ENCODE measurements at places on chromosomes 16 and 17. TPM values are rescaled to one million over a fixed set of nuclear protein-coding genes. Genes with fewer than 3 reads are reported as not detected.

GRCh38 chr17:53137869-53138268 is 684.9 kb upstream of the KIF2B start:
- no peak for DNase-seq

- DNase-seq = peak; percentile 81
Measured at GRCh38 chr17:8223356-8224126, 13.2 kb upstream of the AURKB start.

DNA sequence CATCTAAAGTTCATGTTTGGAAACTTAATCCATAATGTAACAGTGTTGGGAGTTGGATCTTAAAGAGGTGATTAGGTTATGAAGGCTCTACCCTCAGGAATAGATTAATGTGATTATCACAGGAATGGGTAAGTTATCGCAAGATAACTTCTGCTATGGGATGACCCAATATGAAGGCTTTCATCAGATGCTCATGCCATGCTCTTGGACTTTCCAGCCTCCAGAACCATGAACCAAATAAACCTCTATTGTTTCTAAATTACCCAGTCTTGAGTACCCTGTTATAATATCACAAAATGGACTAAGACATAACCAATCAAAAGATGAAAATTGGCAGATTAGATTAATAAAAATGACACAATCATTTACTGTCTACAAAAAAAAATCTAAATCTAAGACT is 906.9 kb upstream of the SOX9 start:
- no peak for DNase-seq

GRCh38 chr16:57564571-57565270 is 22.3 kb downstream of the ADGRG5 start:
- no peak for DNase-seq

GRCh38 chr16:11316331-11317015 is 28.8 kb upstream of the RMI2 start:
- DNase-seq = no peak

DNA sequence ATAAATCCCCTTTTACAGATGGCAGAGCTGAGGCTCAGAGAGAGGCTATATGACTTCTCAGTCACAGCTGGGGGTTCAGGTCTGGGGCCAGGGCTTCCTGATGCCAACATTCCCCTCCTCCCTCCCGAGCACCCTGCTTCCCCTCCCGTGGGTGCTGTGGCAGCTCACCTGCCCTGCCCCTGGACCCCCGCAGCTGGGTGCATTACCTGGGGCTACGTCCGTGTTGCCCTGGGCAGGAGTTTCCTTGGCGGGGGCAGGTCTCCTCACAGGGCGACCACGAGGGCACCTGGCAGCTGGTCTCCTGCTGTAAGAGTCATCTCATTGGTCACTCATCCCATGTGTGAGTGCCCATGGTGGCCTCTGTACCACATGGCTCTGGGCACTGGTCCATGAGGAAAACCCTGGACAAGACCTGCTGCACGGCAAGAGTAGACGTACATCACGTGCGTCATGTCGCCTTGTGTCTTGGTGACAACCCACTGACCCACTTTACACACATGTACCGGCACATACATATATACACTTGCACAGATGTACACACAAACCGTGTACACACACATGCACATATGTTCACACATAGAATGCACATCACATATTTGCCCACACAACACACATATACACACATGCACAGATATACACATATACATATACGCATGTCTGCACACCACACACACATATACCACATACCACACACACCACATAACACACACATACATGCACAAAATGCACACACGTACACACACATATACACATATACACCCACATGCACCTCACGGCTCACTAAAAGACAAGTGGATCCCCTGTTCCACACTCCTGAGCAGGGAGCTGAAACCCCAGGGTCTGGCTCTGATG is 134.0 kb downstream of the FOXL1 start:
- no peak for DNase-seq

DNA sequence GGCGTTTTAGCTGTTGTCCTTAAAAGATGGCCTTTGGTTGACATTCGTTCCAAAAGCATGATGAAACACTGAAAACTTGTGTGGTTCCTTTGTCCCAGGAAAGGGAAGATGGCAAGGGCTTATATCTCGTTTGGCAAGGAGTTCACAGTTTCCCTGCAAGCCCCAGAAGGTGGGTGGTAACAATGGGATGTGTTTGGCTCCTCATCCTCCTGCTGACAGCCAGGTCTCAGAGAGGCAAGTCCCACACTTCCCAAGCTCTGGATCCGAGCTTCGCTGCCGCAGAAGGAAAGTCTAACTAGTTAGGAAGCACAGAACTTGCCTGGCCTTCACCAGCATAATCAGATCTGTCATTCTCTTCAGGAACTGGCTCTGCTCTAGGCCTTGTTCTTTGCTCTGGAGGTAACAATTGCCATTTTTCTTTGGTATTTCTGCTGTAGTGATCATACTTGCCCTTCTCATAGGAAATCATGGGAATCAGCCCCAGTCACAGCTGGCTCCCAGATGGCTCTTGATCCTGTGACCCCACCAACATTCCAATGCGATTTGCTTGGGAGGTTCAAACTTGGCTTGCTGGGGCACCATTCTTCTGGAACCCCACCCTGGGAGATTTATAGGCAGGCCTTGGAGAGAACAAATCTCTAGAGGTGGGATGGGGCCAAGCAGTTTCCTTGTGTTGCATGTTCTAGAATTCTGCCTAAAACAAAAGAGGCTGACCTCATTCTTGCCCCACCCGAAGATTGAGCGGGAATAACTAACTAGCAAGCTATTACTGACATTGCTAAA is 17.9 kb downstream of the KPNA2 start:
- DNase-seq = no peak

DNA sequence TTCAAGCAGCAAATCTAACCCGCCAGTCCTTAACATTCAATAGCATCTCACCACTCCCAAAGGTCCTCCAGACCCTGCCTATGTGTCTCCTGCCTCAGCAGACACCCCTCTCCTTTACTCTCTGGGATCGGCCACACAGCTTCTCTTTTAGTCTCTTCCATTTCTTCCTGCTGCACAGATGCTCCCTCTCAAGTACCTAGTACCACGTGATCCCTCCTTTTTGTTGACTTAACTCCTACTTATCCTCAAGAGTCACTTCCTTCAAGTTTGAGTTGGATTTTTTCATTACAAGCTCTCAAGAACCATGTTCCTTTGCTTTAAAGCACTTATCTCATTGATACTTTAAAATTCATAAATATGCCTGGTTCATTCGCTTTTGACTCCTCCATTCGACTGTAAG is 24.9 kb downstream of the AMFR start:
- DNase-seq = no peak

DNA sequence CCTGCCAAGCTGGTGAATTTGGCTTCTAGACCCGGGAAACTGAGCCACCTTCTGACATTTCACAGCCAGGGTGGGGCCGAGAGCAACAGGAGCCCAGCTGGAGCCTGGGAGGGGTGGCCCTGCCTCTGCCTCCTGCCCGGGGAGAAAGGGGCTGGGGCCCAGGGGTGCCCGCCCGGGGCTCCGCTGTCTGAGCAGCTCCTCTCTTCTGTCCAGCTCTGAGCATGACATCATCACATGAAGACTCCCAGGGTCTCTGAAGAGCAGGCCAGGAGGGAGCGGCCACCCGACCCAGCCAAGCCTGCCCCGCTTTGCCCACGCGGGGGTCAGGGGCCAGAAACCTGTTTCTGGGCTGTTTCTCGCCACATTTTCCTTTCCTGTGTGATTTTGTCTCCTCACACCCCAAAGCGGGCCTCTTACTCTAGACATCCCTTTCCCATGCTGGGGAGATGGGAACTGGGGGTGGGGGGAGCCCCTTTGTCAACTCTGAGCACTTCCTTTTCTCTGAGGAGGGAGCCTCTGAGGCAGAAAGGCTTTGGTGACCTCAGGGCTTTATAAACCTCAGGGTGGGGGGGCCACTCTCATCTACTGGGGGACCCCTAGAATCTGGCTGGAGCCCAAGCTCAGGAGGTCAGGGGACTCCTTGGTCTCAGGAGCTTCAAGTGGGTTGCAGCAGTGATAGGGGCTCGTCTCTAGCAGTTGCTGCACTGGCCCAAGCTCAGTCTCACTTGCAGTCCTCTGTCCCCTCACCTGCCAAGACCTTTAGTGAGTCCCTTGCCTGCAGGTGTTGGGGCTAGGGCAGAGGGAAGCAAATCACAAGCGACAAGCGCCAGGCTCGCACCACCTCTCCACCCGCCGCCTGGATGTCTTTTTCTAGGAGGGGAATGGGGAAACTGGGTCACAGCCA is 7.6 kb downstream of the UBALD2 start:
- peak; percentile 68 for DNase-seq

DNA sequence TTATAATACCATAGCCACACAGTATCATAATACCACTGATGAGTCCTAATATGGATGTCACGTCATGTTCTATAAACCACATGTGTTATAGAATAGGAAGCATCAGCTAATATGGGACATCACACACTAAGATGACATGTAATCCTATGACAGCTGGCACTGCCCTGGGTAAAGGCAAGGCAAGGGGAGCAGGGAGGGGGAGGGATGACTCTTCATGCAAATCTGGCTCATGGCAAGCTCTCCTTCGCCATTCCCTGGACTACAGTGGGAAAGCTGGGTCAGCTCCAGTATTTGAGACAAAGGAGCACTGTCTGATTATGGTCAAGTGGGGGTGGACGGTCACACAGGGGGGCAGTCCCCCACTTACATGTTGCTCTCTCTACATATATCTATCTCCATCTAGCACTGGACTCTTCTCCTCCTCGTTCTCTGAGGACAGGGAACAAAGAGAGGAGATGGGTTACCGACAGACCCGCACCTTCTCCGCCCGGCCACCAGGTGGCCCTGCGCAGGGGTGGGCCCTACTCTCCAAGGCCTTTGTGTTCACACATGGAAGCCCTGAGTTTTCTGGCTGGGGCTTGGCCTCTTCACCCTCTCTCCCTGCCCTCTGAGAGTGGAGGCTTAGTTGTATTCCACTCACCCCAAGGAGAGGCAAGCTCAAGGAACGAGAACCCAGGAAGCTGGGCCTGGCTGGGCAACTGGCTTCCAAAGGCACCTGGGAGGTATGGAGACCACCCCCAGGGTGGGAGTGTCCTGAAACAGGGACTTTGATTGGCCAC is 23.4 kb upstream of the MPO start:
- peak; percentile 76 for DNase-seq

DNA sequence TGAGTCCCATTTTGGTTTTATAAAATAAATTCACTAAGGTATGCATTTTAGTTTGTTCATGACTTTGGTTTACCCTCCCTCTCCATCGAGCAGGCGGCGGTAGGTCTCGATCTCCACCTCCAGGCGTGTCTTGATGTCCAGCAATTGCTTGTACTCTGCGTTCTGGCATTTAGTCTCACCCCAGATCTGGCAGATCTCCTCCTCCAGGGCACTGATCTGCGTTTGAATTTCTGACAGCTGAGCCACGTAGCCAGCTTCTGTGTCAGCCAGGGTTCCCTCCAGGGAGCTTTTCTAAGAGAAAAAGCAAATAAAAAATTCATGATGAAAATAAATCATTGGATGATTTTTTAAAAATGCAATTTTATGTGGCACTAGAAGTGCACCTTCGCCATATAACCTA is 4.2 kb downstream of the KRT24 start:
- no peak for DNase-seq

- DNase-seq = no peak
Measured at GRCh38 chr16:19859603-19860002, 25.0 kb downstream of the GPRC5B start.

ABCA8 gene
- 60.3 TPM for total RNA-seq

TBC1D3I gene
- total RNA-seq = not detected

CASKIN1 gene
- 5.8 TPM for total RNA-seq

C16orf46 gene
- 0.62 TPM for total RNA-seq

TOM1L1 gene
- total RNA-seq = 10.5 TPM

KRT17 gene
- total RNA-seq = not detected
